ENCODE measurements at places on chromosomes 5 and 9.
A peak's percentile ranks its signal among the peaks of the same experiment; 100 is the strongest.

DNA sequence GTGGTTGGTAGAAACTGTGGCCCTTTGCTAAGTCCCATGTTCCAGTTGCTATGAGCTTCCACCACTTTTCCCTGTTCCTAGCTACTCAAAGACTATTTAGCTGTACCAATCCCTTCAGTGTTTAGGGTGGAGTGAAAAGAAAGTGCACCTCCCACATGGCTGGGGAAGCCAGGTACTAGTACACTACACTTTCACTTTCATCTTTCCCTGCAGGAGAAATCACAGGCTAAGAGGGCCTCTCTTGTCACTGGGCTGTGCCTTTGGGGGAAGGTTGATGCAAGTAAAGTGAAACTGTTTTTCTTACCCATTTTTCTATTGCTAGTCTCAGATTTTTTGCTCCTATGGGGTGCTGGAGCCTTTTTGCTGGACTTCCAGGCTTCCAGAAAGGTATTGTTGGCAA is 33.5 kb upstream of the CKS2 start:
- no peak for DNase-seq

- no peak for DNase-seq
Observed at GRCh38 chr9:137967280-137967953, 89.8 kb downstream of the CACNA1B start.

- no peak for DNase-seq
Observed at GRCh38 chr5:174419540-174420132, 304.7 kb upstream of the MSX2 start.

DNA sequence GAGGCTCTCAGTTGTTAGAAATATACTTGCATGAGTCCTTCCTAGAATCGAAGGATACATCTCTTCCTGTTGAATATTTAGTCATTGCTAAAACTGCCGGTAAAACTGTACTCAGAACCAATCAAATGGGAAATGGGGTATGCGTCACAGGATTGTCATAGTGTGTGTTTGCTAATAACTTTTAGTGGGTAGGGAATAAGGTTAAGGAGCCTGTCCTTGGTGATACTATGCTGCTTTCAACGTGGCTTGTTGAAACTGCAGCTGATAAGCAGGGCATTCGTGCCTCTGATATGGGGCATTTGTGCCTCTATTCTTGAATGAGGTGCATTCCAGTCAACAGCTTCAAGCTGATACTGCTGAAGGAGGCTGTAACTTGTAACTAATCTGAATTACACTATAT is 26.6 kb downstream of the HABP4 start:
- DNase-seq: no peak

DNA sequence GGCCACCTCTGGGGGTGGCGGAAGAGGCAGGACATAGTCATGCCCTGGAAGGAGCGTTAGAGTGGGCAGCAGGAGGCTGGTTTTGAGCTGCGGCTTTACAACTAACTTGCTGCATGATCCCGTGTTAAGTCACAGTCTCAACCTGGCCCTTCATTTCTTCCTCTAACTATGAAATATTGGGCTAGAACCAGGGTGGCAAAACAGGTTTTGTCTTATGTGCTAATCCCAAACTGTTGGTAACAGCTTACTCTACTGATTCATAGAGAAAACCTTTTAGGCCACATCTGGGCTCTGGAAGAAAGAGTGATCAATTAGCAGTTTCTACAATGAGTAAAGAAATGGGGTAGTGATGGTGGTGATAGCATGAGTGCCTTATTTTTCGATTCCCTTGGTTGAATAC is 74.1 kb upstream of the CLINT1 start:
- DNase-seq: no peak

GRCh38 chr9:115733318-115734110 is 420.1 kb upstream of the PAPPA start:
- no peak for DNase-seq

- peak; percentile 9 for DNase-seq
Observed at GRCh38 chr5:154478224-154478565, at the start of gene HAND1. Gene HAND1, minus strand, starts transcription at chr5:154478227. Its CDS starts 219 bp downstream, at chr5:154478008.

GRCh38 chr9:134294153-134295071 is 31.8 kb upstream of the RXRA start:
- no peak for DNase-seq

DNA sequence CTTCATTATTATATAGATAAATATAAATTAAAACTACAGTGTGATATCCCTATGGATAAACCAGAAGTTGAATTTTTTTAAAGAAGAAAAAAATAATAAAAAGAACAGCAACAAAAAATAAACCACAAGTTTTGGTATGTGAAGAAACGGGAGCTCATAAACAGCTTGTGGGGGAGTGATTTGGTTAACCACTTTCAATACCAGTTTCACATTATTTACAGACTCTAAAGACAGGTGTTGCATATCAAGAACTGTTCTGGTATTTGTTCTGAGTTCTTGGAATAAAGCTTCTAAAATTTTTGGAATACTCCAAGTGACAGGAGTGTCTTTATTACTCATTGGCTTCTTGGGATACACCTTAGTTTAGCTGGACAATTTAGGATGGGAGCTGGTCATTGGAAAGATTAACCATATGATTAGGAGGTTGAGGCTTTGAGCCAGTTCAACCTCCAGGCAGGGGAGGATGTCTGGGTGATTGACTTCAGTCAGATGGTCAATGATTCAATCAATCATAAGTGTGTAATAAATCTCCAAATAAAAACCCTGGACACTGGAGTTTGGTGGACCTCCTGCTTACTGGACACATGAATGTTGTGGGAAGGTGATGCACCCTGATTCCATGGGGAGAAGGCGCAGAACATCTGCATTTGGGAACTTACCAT is 2223.1 kb upstream of the C9orf72 start:
- DNase-seq: no peak

GRCh38 chr5:128343168-128343567 is 194.9 kb downstream of the FBN2 start:
- DNase-seq: no peak

- no peak for DNase-seq
Observed at GRCh38 chr9:68492806-68493205, 47.9 kb downstream of the TMEM252 start.

- DNase-seq: no peak
Observed at GRCh38 chr9:105405514-105406131, 42.2 kb upstream of the FSD1L start.

GRCh38 chr9:89999176-89999533 is 394.3 kb downstream of the GADD45G start:
- DNase-seq: no peak

DNA sequence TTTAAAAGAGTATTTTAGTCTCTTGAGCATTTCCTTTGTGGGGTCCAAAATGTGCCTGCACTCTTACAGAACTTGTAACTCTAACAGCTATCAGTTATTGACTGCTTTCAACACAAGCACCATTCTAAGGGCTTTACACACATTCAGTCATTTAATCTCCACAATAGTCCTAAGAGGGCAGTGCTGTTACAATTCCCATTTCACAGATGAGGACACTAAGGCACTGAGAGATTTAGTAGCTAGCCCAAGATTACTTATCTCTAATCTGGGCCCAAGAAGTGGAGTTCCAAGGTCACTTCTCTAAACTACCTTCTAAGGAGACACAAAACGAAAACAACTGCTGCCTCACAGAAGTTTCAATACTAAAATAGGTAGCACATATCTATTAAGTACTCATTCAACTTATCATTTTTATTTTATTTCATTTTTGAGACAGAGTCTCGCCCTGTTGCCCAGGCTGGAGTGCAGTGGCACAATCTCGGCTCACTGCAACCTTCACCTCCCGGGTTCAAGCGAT is 275.2 kb downstream of the CWC27 start:
- no peak for DNase-seq

- no peak for DNase-seq
Observed at GRCh38 chr9:78590068-78590467, 293.1 kb downstream of the PSAT1 start.

DNA sequence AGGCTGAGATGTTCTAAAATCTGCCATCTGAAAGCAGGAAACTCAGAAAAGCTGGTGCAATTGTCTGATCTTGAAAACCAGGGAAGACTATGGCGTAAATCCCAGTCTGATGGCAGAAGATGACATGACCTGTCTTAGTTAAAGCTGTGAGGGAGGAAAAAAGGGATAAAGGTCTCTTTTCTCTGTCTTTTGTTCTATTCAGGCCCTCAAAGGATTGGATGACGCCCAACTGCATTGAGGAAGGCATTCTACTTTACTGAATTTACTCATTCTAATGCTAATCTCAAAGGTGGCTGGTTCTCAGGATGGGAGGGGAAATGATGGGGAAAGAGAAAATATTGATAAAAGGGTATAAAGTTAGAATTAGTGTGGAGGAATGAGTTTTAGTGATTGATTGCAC is 312.8 kb upstream of the CTNND2 start:
- no peak for DNase-seq

GRCh38 chr5:124962735-124963134 is 216.3 kb upstream of the ZNF608 start:
- DNase-seq: no peak

DNA sequence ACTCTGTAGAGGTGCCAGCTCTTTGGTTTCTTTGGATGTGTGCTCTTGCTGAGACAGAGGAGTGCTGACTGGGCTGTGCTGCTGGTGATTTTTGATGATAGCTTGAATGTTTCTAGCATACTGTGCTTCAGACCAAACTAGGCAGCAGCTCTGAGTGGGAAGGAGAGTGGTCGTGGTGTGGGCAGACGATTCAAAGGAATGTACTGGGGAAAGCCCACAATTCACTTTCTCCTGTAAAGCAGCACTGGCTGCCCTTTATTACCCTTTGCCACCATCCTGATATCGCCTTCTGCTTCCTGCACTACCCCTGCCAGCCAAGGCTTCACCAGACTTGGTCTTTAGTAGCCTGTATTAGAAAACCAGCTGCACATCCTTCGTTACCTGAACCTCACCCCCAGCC is 45.3 kb downstream of the PRRC2B start:
- DNase-seq: no peak

GRCh38 chr5:83404182-83404716 is 67.3 kb upstream of the VCAN start:
- no peak for DNase-seq

GRCh38 chr9:131233556-131233955 is 42.8 kb downstream of the FAM78A start:
- no peak for DNase-seq

DNA sequence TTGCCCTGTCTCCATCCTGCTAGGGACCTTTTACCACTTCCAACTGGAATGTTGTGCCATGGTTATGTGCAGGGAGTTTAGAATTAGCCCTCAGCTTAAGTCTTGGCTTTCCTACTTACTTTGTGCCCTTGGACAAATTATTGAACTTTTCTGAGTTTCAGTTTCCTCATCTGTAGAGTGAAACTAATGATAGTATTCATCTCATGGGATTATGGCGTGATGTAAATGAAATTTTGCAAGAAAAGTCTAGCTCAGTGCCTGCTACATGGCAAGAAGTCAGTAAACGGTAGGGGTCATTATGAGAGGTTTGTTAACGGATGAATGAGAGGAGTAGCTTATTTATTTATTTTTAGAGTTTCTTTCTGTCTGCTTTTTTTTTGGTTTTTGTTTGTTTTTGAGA is 1.8 kb downstream of the MVB12B start:
- no peak for DNase-seq

DNA sequence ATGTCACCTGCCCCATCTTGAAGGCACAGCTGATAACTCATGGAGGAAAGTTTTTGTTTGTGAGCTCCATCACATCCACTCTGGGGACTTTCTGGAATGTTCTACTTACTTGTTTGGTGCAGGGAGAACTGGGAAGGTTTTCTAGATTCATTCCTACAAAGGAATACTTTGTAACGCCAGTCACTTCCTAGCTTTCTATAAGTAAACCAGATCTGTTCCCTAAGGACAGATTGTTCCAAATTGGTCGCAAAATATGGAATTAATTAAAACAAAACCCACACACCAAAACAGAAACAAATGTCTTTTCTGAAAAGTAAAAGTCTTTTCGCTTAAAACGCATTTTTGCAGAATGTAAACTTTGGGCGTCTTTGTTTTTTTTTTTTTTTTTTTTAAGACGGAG is 167.6 kb downstream of the PDZD2 start:
- no peak for DNase-seq

DNA sequence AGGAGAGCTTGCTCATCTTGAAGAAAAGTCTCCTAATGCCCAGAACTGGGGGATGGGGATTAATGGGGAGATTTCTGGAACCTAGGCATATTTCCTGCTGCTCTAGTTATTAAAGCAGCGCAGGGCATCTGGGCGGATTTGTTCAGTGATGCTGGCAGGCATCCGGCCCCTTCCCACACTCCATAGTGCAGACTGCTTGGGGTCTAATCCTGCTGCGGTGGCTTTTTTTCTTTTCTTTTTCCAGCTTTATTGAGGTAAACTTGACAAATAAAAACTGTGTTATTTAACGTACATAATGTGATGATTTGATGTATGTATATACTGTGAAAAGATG is 30.7 kb downstream of the PPARGC1B start:
- DNase-seq: no peak

GRCh38 chr5:103973669-103974068 is 411.1 kb upstream of the NUDT12 start:
- DNase-seq: no peak

Measured in NCI-H1417 treated with DMSO at 0.1 percent for 48 hours (cell line).